Activated CD4-positive, alpha-beta T cell treated with anti-CD3 and anti-CD28 coated beads, Interleukin-2, amount 10 ng/mL, durations not matched to agents 24 days and 14 days (primary cell): ENCODE measurements at places on chromosomes 16 and 17.

DNA sequence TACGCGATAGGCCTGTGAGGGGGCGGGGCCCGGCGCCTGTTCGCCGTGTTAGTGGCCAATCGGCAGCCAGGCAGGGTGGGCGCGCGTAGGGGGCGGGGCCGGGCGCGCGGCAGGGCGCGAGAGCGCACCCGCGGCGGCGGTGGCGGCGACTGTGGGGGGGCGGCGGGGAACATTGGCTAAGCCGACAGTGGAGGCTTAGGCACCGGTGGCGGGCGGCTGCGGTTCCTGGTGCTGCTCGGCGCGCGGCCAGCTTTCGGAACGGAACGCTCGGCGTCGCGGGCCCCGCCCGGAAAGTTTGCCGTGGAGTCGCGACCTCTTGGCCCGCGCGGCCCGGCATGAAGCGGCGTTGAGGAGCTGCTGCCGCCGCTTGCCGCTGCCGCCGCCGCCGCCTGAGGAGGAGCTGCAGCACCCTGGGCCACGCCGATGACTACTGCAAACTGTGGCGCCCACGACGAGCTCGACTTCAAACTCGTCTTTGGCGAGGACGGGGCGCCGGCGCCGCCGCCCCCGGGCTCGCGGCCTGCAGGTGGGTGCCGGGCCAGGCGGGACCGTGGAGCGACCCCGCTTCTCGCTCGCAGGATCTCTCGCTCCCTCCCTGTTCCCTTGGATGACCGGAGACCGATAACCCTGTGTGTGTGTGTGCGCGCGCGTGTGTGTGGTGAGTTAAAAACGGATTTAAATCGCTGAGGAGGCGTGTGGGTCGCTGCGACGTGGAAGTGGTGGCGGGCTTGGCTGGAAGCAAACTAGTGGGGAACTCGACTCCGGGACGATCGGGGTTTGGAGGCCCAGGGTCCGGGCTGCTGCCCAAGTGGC is at the start of gene NFATC3:
TSS of gene NFATC3 (plus strand) at position 112 of the 813 bp plus-strand sequence. CDS start at position 424, 312 bp downstream.
- DNase-seq, result peak; percentile 99

DNA sequence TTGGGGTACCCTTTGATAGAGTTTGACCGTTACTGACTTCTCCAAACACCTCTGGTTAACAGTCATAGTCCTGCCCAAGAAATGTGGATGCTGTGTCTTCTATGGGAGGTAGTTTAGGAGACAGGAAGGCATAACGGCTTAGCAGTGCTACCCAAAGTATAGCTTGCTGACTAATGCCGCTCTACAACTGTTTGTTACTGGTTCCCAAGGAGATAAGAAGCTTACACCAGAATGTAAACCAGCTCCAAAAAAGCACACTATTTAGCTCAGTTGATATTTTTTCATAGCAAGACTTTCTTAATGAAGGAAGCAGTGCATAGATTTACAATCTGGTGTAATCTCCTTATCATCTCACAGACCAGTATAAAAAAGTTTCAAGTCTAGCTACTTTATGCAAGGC is 95.7 kb downstream of the HS3ST3B1 start:
- no peak for DNase-seq

- no peak for DNase-seq
These were observed 21.3 kb upstream of the CDH15 start for GRCh38 chr16:89150090-89150835.

DNA sequence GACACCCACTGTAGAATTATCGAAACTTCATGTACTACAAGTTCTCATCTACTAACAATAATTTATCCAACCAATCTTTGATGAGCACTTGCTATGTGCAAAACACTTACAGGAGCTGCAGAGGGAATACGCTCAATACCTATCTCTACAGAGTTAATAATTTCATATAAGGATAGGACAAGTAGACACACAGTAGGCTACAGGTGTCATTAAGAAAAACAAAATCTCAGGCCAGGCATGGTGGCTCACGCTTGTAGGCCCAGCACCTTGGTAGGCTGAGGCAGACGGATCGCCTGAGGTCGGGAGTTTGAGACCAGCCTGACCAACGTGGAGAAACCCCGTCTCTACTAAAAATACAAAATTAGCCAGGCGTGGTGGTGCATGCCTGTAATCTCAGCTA is 91.3 kb upstream of the PLEKHM1 start:
- no peak for DNase-seq

DNA sequence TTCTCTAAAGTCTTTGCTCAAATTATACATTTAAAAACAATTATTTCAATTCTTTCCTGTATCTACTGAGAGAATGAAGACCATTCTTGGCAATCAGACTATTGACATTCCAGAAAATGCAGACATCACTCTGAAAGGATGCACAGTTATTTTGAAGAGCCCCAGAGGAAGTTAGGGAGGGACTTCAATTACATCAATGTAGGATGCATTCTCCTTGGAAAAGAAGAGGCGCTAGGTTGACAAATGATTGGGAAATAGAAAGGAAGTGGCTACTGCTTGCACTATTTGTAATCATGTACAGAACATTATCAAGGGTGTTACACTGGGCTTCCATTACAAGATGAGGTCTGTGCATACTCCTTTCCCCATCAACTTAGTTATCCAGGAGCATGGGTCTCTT is 74.3 kb downstream of the SSH2 start:
- DNase-seq, result no peak

- DNase-seq, result no peak
These were observed 1.5 kb upstream of the SLC38A8 start for GRCh38 chr16:84044118-84044488.

DNA sequence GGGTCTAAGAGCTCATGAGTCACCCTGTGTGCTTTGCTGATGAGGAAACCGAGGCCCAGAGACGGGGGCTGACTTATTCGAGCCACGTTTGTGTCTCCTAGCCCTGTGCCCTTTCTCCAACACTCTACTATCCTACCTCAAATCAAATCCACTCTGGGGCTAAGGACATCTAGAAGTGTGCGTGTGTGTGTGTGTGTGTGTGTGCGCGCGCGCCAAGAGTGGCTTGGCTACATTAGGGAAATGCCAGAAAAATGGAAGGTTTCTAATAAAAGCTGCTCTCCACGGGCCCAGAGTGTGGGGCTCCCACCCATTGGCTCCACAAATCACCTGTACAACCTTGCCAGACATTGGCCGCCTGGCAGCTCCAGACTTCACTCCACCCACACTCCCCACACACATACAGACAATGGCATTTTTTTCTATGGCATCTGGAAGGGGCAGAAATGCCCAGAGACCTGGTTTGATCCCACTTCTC is 30.3 kb upstream of the PHOSPHO1 start:
- no peak for DNase-seq

GRCh38 chr16:82895843-82896242 is 269.1 kb downstream of the CDH13 start:
- DNase-seq, result no peak
